ENCODE measurements at places on chromosomes 2 and 18.

- no peak for DNase-seq
Measured at GRCh38 chr2:33287507-33288005, 188.9 kb upstream of the RASGRP3 start.

GRCh38 chr2:112680666-112681101, 34.9 kb downstream of the SLC20A1 start:
- DNase-seq: no peak

- no peak for DNase-seq
Measured at GRCh38 chr18:62165583-62165982, 21.3 kb downstream of the PIGN start.

GRCh38 chr18:36808681-36809080, 20.1 kb downstream of the TPGS2 start:
- DNase-seq: no peak

GRCh38 chr18:48488388-48488850, 50.4 kb upstream of the CTIF start:
- DNase-seq: no peak

Measured in activated naive CD4-positive, alpha-beta T cell treated with Interleukin-2 at 50 U/mL for 16 hours (primary cell).